ENCODE measurements at places on chromosomes 4 and X. TPM values are rescaled to one million over a fixed set of nuclear protein-coding genes. Genes with fewer than 3 reads are reported as not detected.
A peak's percentile ranks its signal among the peaks of the same experiment; 100 is the strongest.

Gene CFAP47
- not detected for total RNA-seq

Gene FGG
- not detected for total RNA-seq

Gene DCAF4L1
- total RNA-seq: 0.19 TPM

Gene CLDN22
- total RNA-seq: not detected

Gene ANTXR2
- 6.7 TPM for total RNA-seq

Gene PLXNA3
- total RNA-seq: 42.9 TPM

Gene OPRPN
- total RNA-seq: not detected

Gene HS3ST1
- total RNA-seq: not detected

Gene PARM1
- total RNA-seq: 0.19 TPM

DNA sequence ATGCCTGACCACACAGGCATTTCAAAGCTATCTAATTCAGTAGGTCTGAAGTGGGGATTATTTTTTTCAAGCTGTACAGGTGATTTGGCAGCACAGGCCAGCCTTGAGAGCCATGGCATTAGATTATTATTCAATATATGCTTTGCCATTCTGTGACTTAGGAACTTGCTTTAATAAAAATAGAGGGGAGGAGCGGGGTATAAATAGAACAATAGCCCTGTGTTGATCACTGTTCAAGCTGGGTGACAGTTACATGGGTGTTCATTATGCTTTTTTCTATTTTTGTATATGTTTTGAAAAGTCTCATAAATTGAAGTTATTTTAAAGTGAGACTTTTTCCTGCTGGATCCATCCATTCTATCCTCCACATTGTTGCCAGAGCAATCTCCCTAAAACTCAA lies 20.3 kb downstream of the HUWE1 start:
- DNase-seq: no peak

GRCh38 chrX:13432414-13433297 lies 112.8 kb upstream of the ATXN3L start:
- DNase-seq: no peak

DNA sequence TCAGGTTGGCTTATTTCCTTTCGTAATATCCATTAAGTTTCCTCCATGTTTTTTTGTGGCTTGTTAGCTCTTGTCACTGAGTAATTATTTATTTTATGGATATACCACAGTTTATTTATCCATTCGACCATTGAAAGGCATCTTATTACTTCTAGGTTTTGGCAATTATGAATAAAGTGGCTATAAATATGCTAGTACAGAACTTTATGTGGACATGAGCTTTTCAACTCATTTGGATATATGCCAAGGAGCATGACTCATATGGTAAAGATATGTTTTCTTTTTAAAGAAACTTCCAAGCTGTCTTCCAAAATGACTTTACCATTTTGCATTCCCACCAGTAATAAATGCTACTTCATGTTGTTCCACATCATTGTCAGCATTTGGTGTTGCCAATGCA lies 803.6 kb downstream of the GLUD2 start:
- no peak for DNase-seq

- no peak for DNase-seq
Measured at GRCh38 chrX:31190221-31190975, 118.6 kb upstream of the FTHL17 start.

GRCh38 chrX:123771449-123772064 lies 38.7 kb upstream of the THOC2 start:
- no peak for DNase-seq

- DNase-seq: no peak
Measured at GRCh38 chr4:5469151-5469775, 239.1 kb downstream of the EVC2 start.

DNA sequence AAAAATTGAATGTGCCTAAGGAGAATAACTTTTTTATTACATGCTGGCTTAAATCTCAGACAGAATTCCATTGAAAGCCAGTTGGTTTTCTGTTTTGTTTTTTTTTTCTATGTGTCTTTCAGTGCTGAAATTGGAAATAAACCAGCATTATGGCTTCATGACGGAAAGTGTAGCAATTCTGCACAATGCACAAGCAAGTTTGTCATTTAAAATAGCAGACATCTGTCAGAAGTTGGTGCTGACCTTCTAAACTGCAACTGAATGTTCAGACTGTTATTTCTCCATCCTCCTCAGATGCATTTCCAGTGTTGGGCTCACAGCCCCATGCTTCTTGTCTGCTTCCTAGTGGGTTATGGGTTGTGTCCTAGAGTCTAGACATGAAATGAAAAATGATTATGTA lies 107.2 kb upstream of the LIMCH1 start:
- DNase-seq: no peak

DNA sequence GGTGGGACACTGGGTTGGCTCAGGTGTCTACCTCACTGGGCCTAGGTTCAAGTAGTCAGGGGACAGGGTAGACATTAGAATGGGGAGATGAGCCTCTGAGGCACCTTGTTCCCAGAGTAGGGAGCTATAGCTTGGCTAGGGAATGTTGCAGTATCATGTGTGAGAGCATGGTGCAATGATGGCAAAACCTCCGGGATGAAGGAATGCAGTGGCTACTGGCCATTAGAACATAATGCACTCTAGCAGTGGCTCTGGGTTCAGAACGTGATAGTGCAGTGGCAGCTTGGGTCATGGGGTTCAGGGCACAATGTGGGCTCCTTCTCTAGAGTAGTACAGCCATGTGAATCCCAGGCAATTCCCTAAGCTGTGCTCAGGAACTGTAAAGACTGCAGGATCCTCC lies 471.5 kb downstream of the CCSER1 start:
- DNase-seq: no peak

DNA sequence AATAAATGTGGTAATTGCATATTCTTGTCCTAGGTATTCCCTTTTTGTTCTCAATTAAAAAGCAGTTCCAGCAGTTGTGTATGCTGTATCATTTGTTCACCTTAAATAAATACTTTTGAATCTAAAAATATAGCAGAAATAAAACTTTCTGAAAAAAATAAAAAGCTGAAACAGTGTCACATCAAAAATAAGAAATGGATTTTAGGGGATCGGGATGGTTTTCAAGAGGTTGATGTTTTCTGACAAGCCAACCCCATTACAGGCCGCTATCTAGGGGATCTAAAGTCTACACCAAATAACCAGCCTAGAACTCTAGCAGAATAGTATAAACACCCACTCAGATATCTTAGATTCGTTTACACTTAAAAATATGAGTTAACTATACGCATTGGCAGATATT lies 95.4 kb upstream of the MAML3 start:
- DNase-seq: no peak

- no peak for DNase-seq
Measured at GRCh38 chr4:145743641-145744040, 63.7 kb downstream of the C4orf51 start.

DNA sequence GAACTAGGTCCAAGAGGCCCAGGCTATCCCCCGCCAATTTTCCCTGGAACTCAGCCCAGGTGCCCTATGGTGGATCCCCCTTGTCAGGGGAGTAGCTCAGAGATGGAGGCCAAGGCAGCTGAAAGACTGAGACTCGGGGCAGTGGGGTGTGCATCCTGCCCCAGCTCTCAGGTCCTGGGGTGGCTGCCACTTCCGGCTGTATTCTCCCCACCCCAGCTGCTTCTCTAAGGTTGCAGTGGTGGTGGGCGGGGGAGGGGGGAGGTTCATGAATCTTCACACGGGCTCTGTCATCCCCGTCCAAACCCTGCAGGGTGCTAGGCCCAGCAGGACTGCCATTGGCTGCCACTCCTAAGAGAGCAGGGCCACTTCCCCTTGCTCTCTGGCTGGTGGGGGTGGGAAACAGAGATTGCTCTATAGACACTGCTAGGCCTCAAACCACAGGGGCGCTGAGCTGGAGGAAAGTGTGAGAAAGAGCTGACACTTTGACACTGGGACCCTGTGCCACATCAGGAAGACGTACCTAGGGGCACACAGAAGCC lies 1.5 kb downstream of the SASH3 start:
- peak; percentile 88 for DNase-seq

- no peak for DNase-seq
Measured at GRCh38 chr4:57110640-57111511, 691 bp upstream of the IGFBP7 start.

GRCh38 chr4:100290585-100290984 lies 100.3 kb upstream of the DDIT4L start:
- no peak for DNase-seq

DNA sequence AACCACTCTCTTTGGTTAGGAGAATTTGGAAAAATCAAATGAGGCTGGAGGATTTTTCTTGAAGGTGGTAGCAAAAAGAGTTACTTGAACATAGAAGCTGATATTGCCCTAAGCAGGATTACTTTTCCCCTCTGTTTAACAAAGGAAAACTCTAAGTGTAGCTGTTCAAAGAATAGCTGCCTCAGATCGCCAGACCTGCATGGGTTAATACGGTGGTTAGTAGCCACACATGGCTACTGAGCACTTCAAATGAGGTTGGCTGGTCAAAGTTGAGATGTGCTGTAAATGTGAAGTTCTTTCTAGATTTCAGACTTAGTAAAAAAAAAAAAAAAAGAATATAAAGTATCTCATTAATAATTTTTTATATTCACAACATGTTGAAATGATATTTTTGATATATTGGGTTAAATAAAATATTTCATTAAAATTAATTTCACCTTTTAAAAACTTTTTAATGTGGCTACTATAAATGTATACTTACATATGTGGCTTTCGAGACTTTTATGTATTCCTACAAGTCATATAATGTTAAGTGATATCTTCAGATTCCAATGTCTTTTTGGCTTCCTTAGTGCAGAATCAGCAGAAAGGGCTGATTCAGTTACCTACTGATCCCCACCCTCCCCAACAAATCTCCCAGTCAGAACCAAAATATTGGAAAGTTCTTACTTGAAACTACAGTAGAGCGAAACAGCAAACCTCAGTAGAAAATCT lies 3.3 kb upstream of the RPS6KA3 start:
- DNase-seq: no peak

- peak; percentile 12 for DNase-seq
Measured at GRCh38 chrX:74449322-74449936, 28.1 kb downstream of the SLC16A2 start.

- DNase-seq: no peak
Measured at GRCh38 chrX:70554523-70554922, 109.9 kb downstream of the DLG3 start.

DNA sequence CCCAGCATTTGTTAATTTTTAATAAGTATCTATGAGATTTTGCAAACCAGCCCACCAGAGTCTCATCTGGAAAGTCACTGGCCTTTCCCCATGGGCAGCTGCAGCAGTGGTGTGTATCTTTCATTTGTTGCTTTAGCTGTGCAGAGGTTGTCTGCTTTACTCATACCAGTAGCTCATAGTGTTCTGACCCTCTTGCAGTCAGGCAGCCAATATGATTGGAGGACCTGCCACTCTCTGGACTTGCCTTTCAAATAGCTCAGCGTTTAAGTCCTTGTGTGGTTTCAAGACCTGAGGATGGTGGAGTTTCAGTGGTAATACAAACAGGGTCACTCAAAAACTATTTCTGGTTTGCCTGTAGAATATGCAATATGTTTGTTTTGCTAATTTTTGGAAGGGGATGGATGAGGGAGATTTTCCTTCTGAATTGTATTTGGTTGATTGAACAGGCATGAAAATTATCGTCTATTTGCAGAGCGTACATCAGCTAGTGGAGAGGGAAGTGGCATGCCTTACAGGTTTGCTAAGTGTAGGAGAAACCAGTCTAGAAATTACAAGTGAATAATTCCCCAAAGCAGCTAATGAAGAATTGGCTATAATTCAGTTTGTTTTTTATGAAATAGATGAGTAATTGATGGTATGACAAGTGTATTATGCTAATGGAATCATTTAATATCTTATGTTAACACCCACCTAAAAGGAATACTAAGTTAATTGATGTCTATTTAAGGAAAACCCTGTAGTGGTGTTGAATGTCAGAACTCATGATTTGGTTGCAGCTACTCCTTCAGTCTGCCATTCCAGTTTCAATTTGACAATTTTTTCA lies 8.9 kb downstream of the POLA1 start:
- DNase-seq: no peak

- DNase-seq: no peak
Measured at GRCh38 chr4:109572154-109572553, 12.1 kb downstream of the MCUB start.

All from activated T-cell treated with anti-CD3 and anti-CD28 coated beads, Interleukin-2, amount 50 U/mL, for 72 hours (primary cell).